Motor neuron (in vitro differentiated cells): ENCODE measurements at places on chromosomes 6 and 20. TPM values are rescaled to one million over a fixed set of nuclear protein-coding genes. Genes with fewer than 3 reads are reported as not detected.

GRCh38 chr6:168368066-168368820 lies 48.7 kb upstream of the DACT2 start:
- ATAC-seq = no peak

- no peak for ATAC-seq
Observed at GRCh38 chr6:99711925-99712324, 105.3 kb downstream of the PRDM13 start.

DNA sequence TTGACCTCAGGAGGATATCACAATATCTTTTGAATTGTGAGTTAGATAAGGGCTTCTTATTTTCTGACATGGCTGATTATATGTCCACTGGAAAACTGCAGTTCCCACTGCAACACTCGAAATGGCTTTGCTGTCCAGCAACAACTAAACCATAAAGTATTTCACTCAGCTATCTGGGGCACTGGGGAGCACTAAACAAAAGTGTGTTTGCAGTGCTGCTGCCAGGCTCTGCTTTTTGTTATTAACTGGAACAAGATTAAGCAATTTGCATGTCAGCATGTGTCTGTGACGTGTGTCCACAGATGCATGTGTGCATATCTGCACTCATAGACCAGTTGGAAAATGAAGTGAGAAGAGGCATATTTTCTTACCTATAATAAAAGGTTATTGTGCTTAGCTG lies 107.8 kb upstream of the CCN2 start:
- ATAC-seq = no peak

DNA sequence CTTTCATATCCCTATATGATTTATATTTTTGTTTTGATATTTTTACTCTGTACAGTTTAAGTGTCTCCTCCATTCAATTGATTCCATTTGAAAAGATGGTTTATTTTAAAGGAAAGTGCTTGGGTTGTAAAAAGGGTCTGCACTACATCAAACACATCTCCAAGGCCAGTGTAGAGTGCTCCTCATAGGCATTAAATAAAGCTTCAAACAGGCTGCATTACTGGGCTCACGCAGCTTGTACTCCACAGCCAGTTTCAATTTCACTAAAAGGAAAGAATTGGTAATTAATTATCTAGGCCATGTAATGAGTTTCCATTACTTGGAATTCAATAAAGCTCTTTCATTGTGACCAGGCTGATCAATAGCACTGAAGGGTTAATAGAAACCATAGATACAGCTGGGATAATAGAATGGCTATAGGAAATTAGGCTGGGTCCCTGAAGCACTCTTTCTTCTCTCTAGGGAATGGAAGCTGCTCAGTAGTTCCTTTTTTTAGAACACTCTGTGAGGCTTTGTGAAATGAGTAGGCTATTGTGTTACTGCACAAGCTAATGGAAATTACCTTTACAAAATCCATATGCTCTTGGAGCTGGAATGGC lies 442.2 kb downstream of the RNF144B start:
- ATAC-seq = no peak

- ATAC-seq = no peak
Observed at GRCh38 chr20:19860737-19861136, 102.7 kb downstream of the RIN2 start.

DNA sequence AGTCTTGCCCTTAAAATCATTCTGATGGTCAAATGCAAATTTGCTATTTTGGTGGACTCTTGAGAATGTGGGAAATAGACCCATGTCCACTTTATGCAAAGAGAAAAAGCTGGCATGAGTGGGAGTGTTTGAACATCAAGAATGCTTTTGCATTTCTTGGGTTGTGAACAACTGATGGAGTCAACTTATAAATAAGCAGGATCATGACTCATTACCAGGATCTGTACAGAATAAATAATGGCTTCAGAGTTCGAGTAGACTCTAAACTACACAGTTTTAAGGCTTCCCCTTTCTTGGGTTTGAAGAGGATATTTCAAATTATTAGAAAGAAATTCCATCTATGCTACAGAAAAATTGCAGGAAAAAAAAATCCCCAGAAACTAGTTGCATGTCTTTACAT lies 195.5 kb downstream of the EYA4 start:
- ATAC-seq = peak; percentile 18

- ATAC-seq = no peak
Observed at GRCh38 chr20:32777177-32777956, 15.2 kb downstream of the DNMT3B start.

DNA sequence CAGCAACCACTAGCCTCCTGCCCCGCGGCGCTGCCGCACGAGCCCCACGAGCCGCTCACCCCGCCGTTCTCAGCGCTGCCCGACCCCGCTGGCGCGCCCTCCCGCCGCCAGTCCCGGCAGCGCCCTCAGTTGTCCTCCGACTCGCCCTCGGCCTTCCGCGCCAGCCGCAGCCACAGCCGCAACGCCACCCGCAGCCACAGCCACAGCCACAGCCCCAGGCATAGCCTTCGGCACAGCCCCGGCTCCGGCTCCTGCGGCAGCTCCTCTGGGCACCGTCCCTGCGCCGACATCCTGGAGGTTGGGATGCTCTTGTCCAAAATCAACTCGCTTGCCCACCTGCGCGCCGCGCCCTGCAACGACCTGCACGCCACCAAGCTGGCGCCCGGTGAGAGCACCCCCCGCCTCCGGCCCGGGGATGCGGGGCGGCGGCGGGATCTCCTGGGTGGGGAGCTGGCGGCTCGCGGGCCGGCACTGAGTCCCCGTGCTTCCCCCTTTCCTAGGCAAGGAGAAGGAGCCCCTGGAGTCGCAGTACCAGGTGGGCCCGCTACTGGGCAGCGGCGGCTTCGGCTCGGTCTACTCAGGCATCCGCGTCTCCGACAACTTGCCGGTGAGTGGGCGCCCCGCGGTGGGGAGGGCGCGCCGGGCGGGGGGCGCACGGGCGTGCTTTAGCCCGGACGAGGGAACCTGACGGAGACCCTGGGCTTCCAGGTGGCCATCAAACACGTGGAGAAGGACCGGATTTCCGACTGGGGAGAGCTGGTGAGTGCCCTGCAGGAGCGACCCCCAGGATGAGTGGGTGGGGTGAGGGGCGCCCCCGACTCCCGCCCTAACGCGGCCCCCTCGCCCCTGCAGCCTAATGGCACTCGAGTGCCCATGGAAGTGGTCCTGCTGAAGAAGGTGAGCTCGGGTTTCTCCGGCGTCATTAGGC lies 585 bp downstream of the PIM1 start:
- ATAC-seq = peak; percentile 2

- peak; percentile 65 for ATAC-seq
Observed at GRCh38 chr6:31246051-31246521, 25.8 kb downstream of the HLA-C start.

- ATAC-seq = no peak
Observed at GRCh38 chr6:158744986-158745430, 74.2 kb downstream of the EZR start.

DNA sequence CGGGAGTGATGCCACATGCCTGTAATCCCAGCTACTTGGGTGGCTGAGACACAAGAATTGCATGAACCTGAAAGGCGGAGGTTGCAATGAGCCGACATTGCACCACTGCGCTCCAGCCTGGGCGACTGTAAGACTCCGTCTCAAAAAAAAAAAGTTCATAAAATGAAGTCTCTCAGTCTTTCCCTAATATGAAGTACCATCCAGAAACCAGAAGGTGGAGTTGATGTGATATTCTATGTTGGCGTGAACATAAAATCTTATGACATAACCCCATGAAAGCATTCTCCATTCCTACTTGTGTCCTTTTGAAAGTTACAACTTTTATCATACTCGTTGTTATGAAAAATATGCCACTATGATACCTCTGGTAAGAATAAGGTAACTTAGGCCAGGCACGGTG lies 5.7 kb downstream of the SOD2 start:
- ATAC-seq = no peak

GRCh38 chr6:11459079-11459610 lies 78.4 kb upstream of the TMEM170B start:
- ATAC-seq = no peak

- no peak for ATAC-seq
Observed at GRCh38 chr20:1832634-1833033, 62.6 kb upstream of the SIRPA start.

DNA sequence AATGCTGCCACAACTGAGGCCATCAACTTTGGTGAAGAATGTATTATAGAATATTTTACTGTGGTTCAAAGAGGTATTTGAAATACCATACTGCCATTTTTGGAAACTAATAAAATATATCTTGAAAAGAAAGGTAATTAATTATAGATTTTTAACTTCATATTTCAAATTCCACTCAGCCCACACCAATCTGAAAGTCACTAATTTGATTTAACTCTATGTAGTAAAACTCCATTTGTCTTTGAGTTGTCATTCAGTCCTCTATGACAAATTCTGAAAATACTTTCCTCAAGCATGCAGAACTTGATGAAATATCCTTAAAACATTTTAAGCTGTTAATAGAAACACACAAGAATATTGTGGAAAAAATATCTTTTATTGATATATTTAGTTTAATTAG lies 1196.7 kb upstream of the CITED2 start:
- ATAC-seq = no peak

- ATAC-seq = no peak
Observed at GRCh38 chr20:31653561-31653960, 15.8 kb downstream of the COX4I2 start.

DNA sequence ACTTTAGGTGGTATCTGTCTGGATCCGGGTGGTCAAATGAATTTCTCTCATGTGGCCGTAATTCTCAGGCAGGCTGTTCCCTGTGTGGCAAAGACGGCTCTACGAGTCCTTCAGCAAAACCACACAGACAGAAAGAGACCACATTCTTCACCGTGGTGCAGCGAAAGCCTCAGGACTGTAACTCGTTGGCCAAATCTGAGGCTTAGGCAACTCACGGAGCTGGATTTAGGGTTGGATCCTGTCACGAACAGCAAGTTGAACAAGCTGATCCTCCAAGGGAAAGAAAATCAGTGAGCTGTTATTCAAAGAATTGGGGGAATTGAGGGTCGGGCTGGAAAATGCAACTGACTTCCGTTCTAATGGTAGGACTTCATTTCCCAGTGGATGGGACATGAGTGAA lies 167.4 kb downstream of the ZMYND8 start:
- no peak for ATAC-seq

DNA sequence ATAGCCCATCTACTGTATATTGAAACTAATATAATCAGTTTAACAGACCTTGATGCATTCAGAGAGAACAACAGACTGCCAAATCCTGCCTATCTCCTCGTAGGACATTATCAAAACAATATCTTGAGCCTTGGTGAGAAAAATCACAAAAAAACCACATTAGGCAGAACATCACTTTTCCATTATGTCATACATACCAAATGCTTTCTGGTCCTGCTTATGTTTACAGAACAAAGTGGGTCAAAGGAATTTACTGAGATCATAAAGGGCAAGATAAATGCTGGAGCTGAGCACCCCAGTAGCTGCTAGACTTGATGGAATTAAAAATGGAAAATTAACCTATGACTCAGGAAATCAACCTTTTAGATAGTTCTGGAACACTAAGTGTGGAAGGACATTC lies 195.3 kb upstream of the KCNK16 start:
- ATAC-seq = no peak

DNA sequence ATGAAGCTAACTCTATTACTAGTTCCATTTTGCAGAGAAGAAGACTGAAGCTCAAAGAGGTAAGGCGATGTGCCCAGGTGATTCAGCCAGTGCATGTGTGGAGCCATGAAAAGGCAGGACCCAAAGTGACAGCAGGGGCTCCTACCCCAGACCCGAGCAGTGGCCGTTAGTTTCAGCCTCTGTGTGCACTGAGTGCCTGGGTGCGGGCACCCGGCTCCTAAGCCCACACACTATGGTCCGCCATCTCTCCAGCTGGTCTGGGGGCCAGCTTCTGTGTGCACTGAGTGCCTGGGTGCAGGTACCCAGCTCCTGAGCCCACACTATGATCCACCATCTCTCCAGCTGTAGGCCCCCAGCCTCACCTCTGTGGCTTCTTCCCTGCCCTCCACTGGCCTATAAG lies 123.5 kb upstream of the CST7 start:
- ATAC-seq = no peak

- ATAC-seq = no peak
Observed at GRCh38 chr20:51637241-51637640, 94.7 kb upstream of the NFATC2 start.

GRCh38 chr6:146593986-146594385 lies 4.8 kb upstream of the ADGB start:
- no peak for ATAC-seq

GRCh38 chr20:60787276-60787675 lies 464.8 kb upstream of the CDH4 start:
- no peak for ATAC-seq

DNA sequence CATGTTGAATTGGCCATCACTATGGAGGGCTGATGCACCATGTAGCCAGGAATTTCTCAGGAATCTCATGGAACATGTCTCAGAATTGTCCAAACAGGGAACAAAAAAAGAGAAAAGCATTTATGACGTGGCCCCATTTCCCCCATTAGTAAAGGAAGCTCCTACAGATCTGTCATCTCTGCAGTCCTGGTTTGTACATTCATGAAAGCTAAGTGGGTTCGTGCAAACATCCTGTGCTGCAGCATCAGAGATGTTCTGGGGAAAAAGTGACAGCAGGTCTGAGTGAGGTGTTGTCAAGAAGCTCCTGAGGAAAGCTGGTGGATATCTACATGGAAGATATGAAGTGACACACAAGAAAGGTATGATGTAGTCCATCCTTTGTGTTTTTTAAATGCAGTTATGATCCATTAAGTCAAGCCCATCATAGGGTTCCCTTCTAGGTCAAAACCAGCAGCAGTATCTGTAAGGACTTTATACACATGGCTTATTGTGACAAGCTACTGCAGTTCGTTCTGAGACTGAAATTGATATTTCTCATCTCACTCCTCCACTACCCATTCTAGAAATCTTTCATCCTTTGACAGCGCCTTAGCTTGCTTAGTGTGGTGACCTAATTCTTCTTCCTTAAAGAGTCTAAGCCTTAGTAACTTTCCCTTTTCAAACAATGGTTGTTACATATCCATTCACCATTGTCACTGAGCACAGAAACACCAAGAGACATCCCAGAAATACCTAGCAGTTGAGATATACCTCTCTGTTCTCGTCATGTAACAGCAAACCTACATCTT lies 200.0 kb upstream of the TCF21 start:
- ATAC-seq = no peak

DNA sequence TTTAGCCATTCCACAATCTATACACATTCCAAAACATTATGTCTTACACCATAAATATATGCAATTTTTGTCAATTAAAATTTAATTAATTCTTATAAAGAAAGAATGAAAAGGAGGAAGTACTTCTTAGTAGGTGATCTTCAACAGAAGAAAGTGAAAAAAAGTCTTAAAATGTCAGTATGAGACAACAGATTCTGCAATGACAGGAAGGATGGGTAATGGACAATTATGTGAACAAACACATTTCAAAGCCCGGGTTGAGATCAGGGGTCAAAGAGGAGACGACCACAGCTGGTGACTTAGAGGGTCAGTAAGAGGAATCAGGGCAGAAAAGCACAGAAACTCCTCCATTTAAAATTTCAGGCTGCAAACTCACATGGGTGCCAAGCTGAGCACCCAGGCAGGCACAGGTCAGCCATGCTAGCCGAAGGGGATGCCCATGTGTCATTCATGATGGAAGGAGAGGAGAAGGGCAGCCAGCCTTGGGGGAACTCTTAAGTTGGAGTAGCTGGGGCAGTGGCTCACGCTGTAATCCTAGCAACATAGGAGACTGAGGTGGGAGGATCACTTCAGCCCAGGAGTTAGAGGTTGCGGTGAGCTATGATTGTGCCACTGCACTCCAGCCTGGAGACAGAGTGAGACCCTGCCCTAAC lies 11.0 kb downstream of the VSX1 start:
- ATAC-seq = no peak

- peak; percentile 60 for ATAC-seq
Observed at GRCh38 chr20:50467718-50468356, 42.3 kb upstream of the PTPN1 start.

MYT1 gene
- 23.1 and 24.7 TPM in 2 replicates for total RNA-seq

C6orf58 gene
- not detected in 2 replicates for total RNA-seq

ERMARD gene
- total RNA-seq = 13.8 and 13.9 TPM in 2 replicates

VWA7 gene
- total RNA-seq = 0.54 and 1.4 TPM in 2 replicates

MCCD1 gene
- total RNA-seq = 0.50 and 1.1 TPM in 2 replicates

GPX5 gene
- 0.09 TPM in 1 of 2 replicates, not detected in the other for total RNA-seq

DEFB128 gene
- not detected in 2 replicates for total RNA-seq
